Nephron progenitor cell (in vitro differentiated cells): ENCODE measurements at places on chromosomes 4 and X.

GRCh38 chr4:76210452-76210851 lies 3.2 kb downstream of the SCARB2 start:
- no peak for DNase-seq

- DNase-seq, result no peak
Measured at GRCh38 chrX:3216581-3217180, 129.8 kb downstream of the MXRA5 start.

GRCh38 chr4:149048451-149049143 lies 606.4 kb upstream of the NR3C2 start:
- no peak for DNase-seq

GRCh38 chr4:89640620-89641366 lies 196.2 kb downstream of the SNCA start:
- DNase-seq, result peak; percentile 74

GRCh38 chr4:138406876-138407275 lies 164.7 kb upstream of the SLC7A11 start:
- no peak for DNase-seq

- DNase-seq, result no peak
Measured at GRCh38 chr4:73683456-73683855, 56.9 kb upstream of the CXCL8 start.

GRCh38 chr4:114019969-114020358 lies 40.5 kb upstream of the ARSJ start:
- DNase-seq, result no peak

GRCh38 chrX:123590842-123591486 lies 141.9 kb downstream of the THOC2 start:
- no peak for DNase-seq

DNA sequence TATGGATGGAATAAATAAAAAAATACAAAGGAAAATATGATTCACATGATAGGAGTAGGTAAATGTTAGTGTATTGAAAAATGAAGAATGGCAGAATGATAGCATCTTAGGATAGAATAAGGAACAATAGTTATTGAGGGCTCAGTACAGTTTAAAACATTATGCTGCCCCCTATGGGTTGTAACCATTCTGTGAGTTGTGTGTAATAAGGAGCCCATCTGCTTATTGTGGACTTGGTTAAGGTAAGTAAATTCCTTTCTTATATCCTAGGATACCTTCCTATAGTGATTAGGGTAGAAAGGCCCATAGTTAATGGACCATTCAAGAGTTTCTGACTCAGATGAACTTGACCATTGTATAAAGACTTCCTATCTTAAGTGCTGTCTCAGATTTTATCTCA lies 195.8 kb downstream of the PDHA2 start:
- DNase-seq, result no peak

DNA sequence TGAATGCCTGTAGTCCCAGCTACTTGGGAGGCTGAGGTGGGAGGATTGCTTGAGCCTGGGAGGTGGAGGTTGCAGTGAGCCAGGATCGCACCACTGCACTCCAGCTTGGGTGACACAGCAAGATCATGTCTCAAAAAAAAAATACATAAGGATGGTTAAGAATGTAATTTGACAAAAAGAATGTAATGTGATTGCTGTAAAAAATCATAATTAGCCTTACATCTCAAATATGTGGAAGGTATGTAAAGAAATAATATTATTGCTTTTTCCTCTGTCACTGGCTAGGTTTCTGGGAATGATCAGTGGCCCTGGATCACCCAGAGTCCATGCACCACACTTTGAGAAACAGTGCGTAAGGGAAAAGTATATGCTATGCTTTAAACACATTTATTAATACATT lies 106.1 kb upstream of the C1GALT1C1 start:
- no peak for DNase-seq

DNA sequence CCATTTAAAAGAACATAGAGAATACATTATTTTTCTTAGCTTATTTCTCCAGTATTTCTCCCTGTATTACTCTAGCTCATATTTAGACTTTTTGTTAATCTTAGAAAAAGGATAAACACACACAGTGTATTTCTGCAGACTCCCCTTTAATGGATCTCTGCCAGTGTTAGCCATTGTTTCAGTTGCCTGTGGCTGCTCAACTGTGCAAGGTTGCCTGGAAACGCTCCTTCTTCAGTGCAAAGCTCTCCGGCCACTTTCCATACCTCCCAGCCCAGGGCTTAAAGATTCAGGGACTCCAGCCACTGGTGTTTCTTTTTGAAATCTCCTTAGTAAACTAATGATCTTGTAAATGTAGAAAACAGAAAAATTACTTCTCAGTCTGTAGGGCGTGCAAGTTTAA lies 104.9 kb downstream of the SLIT2 start:
- DNase-seq, result peak; percentile 26

DNA sequence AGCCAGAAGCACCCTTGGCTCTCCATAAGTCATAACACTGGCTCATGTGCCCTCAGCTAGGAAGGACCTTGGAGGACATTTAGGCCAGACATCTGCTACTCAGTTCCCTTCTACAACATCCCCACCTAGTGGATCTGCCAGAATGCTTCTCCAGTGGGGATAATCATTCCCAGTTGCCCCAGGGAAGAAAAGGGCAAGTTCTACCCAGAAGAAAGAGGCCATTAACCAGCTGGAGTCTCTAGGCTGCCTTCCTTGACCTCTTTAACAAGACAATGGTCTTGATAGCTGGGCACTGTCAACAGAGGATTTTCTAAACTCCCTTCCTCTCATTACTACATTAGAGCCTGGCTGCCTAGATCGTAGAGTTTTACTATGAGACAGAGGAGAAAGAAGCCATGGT lies 42.0 kb downstream of the LGI2 start:
- no peak for DNase-seq

- no peak for DNase-seq
Measured at GRCh38 chrX:71637848-71638247, 19.5 kb upstream of the CXCR3 start.

DNA sequence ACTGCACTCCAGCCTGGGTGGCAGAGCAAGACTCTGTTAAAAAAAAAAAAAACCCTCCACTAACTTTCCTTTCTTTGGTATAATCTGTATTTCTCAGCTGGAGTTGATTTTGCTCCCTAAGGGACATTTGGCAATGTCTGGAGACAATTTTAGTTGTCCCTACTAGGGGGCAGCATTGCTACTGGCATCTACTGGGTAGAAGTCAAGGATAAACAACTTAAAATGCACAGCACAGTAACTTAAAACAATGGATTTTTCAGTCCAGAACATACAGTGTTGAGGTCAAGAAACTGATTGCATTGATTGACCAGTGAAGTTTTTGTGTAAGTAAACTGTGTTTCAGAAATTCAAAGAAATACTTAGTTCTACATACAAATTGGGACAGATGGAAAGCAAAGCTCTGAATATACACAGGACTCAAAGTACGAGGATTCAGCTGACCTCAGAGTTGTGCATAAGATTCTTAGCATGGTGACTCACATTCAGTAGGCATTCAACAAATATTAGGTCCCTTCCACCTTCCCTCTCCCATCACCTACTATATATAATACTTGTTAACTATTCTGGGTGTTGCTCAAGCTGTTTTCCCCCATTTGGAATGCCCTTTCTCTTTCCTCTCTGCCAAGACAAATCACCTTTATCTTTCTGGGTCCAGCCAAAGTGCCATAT lies 8.8 kb downstream of the DDX53 start:
- DNase-seq, result no peak

DNA sequence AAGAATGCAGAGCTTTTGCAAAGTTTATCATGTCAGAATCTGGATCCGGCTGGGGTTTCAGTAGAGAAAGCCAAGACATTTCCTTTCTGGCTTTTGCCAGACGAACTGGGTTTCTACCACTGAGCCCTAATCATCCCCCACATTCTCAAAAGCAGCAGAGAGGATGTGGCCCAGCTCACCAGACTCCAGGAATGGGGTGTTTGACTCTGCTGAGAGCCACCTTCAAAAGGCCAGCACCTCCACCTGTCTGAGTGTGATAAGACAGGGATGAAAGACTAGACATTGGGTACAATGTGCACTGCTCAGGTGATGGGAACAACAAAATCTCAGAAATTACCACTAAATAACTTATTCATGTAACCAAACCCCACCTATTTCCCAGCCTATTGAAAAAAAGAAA lies 25.7 kb upstream of the CCKAR start:
- no peak for DNase-seq

DNA sequence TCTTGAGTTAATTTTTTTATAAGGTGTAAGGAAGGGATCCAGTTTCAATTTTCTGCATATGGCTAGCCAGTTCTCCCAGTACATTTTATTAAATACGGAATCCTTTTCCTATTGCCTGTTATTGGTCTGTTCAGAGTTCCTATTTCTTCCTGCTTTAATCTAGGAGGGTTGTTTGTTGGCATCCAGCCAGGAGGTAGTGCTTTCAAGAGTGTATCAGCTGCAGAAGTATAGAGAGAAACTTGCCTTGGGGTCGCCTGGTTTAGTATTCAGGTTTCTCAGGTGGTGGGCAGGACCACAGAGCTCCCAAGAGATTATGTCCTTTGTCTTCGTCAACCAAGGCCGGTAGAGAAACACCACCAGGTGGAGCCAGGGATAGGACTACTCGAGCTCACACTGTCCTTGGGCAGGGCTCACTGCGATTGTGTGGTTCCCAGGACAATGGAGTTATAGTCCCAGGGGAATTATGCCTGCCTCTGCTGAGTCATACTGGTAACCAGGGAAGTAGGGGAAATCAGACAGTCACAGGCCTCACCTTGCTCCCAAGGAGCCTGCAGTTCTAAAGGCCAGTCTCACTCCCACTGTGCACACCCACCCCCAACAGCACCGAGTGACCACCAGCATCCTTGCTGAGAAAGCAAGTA lies 168.1 kb downstream of the VSIG4 start:
- no peak for DNase-seq

DNA sequence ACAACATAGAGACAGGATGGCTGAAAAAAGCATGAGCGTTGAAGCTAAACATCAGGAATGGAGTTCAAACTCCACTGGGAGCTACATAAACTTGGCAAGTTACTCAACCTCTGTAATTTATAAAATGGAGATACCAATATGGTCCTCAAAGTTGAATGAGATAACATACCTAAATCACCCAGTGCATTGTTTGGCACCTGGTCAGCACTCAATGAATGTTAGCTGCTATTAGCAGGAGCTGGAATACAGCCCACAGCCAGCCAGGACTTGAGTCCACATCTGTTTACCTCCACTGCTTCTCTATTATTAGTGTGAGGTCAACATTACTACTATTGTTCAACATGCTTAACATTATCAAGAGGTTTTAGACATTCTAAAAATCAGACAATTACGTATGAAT lies 97.9 kb downstream of the NR3C2 start:
- no peak for DNase-seq

DNA sequence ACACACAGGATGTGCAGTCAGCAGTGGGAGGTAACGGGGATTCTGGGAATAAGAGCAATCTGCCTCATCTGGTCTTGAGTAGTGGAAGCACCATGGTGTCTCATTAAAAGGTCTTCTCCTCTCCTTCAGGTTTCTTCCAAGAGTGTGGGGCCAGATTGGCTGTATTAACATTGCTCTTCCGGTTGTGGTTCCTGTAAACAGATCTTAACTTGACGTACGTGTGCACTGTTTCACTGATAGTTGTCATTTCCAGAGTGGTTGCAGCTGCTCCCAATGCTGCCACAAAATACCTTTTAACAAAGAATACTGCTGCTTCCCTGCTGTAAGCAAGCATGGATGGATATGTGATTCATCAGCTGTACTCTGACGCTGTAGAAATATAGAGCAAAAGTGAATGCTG lies 1443.4 kb upstream of the TENM3 start:
- DNase-seq, result no peak

DNA sequence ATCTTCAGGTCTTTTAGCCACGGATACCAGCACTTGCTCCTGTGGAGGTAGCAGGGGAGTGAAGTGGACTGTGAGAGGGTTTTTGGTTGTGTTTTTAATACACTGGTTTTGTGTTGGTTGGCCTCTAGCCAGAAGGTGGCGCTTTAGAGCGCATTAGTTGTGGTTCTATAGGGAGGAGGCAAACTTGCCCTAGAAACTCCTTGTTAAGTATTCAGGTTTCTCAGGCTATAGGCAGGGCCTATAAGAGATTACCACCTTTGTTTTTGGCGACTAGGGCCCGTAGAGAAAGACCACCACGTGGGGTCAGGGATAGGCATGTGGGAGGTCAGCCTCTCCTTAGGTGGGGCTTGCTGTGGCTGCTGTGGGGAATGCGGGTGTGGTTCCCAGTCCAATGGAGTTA lies 221.6 kb upstream of the SPANXN4 start:
- DNase-seq, result peak; percentile 6

GRCh38 chrX:15607067-15607466 lies 6.3 kb upstream of the ACE2 start:
- DNase-seq, result no peak

- no peak for DNase-seq
Measured at GRCh38 chr4:155904331-155904730, 835 bp downstream of the TDO2 start.

GRCh38 chr4:16083241-16084191 lies at the start of gene PROM1:
Gene PROM1, minus strand, starts transcription at chr4:16084023. Its CDS starts 8,117 bp downstream, at chr4:16075906.
- DNase-seq, result peak; percentile 77

GRCh38 chr4:74537459-74537858 lies 92.5 kb downstream of the AREG start:
- no peak for DNase-seq
